Prostate gland (tissue), 2 donors: ENCODE measurements at places on chromosomes 3 and 15. TPM values are rescaled to one million over a fixed set of nuclear protein-coding genes. Genes with fewer than 3 reads are reported as not detected.
A peak's percentile ranks its signal among the peaks of the same experiment; 100 is the strongest.

- DNase-seq: peak; percentile 88
- no peaks in the 10 kb centered on the region for H3K27me3 ChIP-seq
- peak overlapping the region; percentile 94 for H3K27ac ChIP-seq
- H3K4me3 ChIP-seq: peak overlapping the region; percentile 92
- H3K36me3 ChIP-seq: no peaks in the 10 kb centered on the region
Measured at GRCh38 chr3:184133840-184134745, 1.1 kb upstream of the EIF2B5 start.

DNA sequence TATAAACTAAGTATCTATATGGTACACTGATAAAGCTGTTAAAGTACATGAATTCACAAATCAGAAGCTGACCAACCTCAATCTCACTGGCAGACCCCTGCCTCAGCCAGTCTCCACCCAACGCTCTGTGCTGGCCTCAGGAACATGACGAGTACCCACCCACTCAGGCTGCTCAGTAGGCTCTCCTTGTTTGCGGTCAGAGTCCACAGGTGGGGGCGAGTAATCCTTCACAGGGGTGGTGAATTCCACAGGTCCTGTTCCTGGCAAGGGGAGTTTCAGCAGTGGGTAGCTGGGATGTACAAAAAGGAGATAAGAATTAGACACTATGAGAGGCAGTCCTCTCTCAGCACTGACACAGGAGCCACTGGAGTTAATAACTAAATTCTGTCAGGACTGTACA, 40.9 kb downstream of the SCAP start:
- H3K27ac ChIP-seq: no peak overlapping the region
- H3K4me3 ChIP-seq: no peak overlapping the region
- H3K27me3 ChIP-seq: no peaks in the 10 kb centered on the region

DNA sequence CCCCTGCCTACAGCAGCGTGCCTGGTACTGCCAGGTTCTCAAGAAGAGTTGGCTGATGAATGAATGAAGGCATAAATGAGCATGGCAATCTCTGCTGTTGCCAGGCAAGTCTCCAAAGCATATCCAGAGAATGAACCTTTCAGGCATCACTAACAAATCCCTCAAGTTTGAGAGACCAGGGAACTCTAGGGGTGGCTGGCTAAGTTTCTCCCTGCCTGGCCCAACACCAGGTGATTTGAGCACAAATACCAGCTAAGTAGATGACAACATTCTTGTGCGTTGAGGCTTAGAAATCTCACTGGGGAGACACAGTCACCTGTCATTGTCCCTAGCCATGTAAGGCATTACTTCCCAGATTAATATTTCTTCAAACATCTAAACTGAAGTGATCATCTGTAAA, 81.4 kb upstream of the PTX3 start:
- no peaks in the 10 kb centered on the region for H3K4me1 ChIP-seq
- no peak overlapping the region for H3K4me3 ChIP-seq
- H3K27me3 ChIP-seq: no peaks in the 10 kb centered on the region
- DNase-seq: no peak
- no peak overlapping the region for H3K27ac ChIP-seq

DNA sequence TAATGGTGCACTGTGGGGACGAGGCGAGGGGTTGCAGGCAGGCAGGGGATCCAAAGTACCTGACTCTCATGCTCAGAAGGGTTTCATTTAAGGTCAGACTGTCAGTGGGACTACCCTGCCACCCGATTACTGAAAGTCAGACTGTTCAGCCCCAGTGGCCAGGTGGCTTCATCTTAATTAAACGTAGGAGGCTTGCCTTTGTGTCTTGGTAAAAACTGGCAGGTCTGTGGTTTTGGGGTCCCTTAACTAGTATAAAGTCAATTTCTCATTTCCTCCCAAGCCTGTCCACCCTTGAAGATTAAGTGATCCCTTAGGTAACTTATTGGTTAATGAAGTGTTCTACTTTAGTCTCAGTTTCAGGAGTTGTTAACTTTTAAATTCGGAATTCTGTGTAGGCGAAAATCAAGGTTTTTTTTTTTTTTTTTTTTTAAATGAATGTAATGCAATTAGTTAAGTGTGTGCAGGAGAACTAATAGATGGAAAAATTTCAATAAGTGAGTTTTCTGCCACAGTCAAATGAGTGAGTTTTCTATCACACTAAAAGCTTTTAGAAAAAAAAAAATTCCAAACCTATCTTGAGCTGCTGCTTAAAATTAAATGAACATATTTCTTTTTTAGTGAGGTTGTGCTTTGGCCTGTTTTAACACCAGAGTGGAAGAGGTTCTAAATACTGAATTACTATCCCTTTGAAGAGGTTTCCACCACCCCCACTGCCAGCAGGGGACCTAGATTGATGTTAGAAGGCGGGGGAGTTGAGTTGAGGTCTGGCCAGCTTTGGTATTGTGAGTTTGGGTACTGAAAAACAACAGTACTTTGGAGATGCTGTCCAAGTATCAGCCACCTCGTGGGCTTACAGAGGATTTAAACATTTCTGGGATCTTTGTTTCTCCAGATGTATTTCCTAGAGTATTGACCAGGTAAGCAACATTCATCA, 15.2 kb downstream of the ITPR1 start:
- no peak overlapping the region for H3K4me3 ChIP-seq
- H3K36me3 ChIP-seq: no peaks in the 10 kb centered on the region
- no peaks in the 10 kb centered on the region for H3K27me3 ChIP-seq

- no peaks in the 10 kb centered on the region for H3K4me1 ChIP-seq
- H3K27ac ChIP-seq: no peak overlapping the region
- H3K36me3 ChIP-seq: no peaks in the 10 kb centered on the region
- no peaks in the 10 kb centered on the region for H3K27me3 ChIP-seq
- DNase-seq: no peak
- no peak overlapping the region for H3K4me3 ChIP-seq
Measured at GRCh38 chr3:197896421-197896820, 53.6 kb upstream of the RPL35A start.

- no peak for DNase-seq
- no peaks in the 10 kb centered on the region for H3K4me1 ChIP-seq
- H3K27ac ChIP-seq: no peak overlapping the region
- no peaks in the 10 kb centered on the region for H3K27me3 ChIP-seq
Measured at GRCh38 chr15:83971992-83972391, 263.6 kb upstream of the GOLGA6L4 start.

GRCh38 chr3:185093116-185093515, 59.7 kb downstream of the C3orf70 start:
- no peaks in the 10 kb centered on the region for H3K4me1 ChIP-seq
- no peak overlapping the region for H3K27ac ChIP-seq
- H3K36me3 ChIP-seq: no peaks in the 10 kb centered on the region
- H3K27me3 ChIP-seq: no peaks in the 10 kb centered on the region

- no peak for DNase-seq
- H3K36me3 ChIP-seq: no peaks in the 10 kb centered on the region
- peak overlapping the region; percentile 73 for H3K4me3 ChIP-seq
Measured at GRCh38 chr15:96333131-96334016, 2.9 kb downstream of the NR2F2 start.

GRCh38 chr15:58361273-58361759, 70.5 kb upstream of the LIPC start:
- H3K27me3 ChIP-seq: no peaks in the 10 kb centered on the region
- H3K4me1 ChIP-seq: no peaks in the 10 kb centered on the region
- DNase-seq: no peak
- H3K36me3 ChIP-seq: no peaks in the 10 kb centered on the region

GRCh38 chr3:67739851-67740250, 85.4 kb upstream of the SUCLG2 start:
- H3K36me3 ChIP-seq: no peaks in the 10 kb centered on the region
- no peaks in the 10 kb centered on the region for H3K4me1 ChIP-seq
- no peaks in the 10 kb centered on the region for H3K27me3 ChIP-seq
- DNase-seq: no peak
- H3K27ac ChIP-seq: no peak overlapping the region

DNA sequence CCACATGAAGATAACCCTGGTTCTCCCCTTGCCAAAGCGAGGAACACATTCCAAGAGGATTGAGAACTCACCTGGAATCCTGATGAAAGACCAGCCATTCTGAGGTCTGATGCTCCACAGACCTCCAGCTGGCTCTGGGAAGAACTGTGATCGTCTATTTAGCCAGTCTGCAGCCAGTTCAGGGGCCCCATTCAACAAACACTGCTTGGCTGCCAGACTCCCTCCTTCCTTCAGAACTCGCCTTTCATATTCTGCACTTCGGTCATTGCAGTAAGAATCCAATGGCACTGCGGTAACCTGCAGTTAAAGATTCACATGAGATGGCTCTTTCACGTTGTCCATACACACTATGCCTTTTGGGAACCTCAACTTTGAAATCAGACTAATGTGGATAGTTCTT, 67.6 kb downstream of the CHAC1 start:
- no peaks in the 10 kb centered on the region for H3K36me3 ChIP-seq
- no peaks in the 10 kb centered on the region for H3K27me3 ChIP-seq
- DNase-seq: no peak
- H3K4me3 ChIP-seq: no peak overlapping the region

DNA sequence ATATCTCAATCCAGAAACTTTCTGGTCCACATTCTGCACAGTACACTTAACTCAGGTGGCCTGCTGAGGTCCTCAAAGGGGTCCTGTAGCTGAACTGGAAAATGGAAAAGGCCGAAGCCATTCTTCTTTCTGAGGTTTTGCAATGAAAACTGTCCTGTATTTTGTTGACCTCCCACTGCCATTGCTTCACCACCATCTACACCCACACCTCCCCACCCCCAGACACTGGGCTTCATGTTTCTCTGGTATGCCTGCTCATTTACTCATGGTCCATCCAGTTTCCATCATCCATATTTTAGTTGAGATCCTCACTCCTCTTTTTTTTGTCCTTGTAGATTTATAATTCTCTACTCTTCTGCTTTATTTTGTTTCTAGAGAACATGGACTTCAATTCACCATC, 115.7 kb upstream of the SLC24A5 start:
- H3K27me3 ChIP-seq: no peaks in the 10 kb centered on the region
- DNase-seq: no peak
- no peak overlapping the region for H3K27ac ChIP-seq

GRCh38 chr15:53658827-53659555, 100.5 kb downstream of the WDR72 start:
- no peak overlapping the region for H3K4me3 ChIP-seq
- H3K36me3 ChIP-seq: no peaks in the 10 kb centered on the region
- no peak for DNase-seq
- H3K4me1 ChIP-seq: no peaks in the 10 kb centered on the region
- no peaks in the 10 kb centered on the region for H3K27me3 ChIP-seq

- H3K4me3 ChIP-seq: no peak overlapping the region
- DNase-seq: no peak
- no peaks in the 10 kb centered on the region for H3K4me1 ChIP-seq
- H3K27me3 ChIP-seq: no peaks in the 10 kb centered on the region
- no peaks in the 10 kb centered on the region for H3K36me3 ChIP-seq
Measured at GRCh38 chr3:98726084-98726483, 37.1 kb upstream of the ST3GAL6 start.

DNA sequence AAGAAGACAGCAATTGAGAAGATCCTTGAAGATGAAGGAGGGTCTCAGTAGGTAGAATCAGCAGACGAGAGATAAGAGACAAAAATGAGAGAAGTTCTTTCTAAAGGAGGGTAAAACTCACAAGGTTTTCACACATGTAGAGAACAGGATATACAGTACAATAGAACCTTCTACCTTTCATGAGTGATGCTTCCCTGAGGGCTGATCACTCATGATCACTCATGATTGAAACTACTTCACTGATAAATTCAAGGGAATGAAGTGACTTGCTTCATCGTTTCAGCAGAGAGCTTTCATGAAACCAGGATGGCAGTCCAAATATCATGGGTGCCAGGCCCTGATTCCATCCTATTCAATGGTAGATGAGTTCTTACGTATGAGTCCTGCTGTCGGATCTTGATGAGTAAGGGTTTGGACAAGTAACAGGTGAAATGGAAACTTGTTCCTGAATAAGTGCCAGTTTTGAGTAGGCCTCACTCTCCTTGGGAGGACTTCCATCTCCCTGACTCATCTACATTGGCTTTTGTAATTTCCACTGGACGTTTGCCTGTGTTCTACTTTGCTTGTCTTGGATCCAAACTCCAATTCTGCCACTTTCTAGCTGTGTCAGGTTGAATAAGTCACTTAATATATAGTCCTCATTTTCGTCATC, 9.6 kb upstream of the CLDN16 start:
- no peaks in the 10 kb centered on the region for H3K36me3 ChIP-seq
- no peak overlapping the region for H3K4me3 ChIP-seq
- DNase-seq: peak; percentile 75
- no peaks in the 10 kb centered on the region for H3K4me1 ChIP-seq
- H3K27ac ChIP-seq: no peak overlapping the region
- no peaks in the 10 kb centered on the region for H3K27me3 ChIP-seq

- H3K36me3 ChIP-seq: no peaks in the 10 kb centered on the region
- H3K4me3 ChIP-seq: no peak overlapping the region
- DNase-seq: no peak
- no peaks in the 10 kb centered on the region for H3K4me1 ChIP-seq
Measured at GRCh38 chr3:16484984-16485383, 28.5 kb downstream of the RFTN1 start.

- H3K36me3 ChIP-seq: no peaks in the 10 kb centered on the region
- no peaks in the 10 kb centered on the region for H3K4me1 ChIP-seq
- no peak overlapping the region for H3K27ac ChIP-seq
Measured at GRCh38 chr3:45473841-45474240, 85.5 kb downstream of the LARS2 start.

- no peaks in the 10 kb centered on the region for H3K4me1 ChIP-seq
- no peaks in the 10 kb centered on the region for H3K36me3 ChIP-seq
- no peak overlapping the region for H3K27ac ChIP-seq
- no peaks in the 10 kb centered on the region for H3K27me3 ChIP-seq
Measured at GRCh38 chr3:85297291-85297690, 338.5 kb downstream of the CADM2 start.

The ST3GAL6 gene
- 10.6 TPM for total RNA-seq

The AP3B2 gene
- total RNA-seq: 5.4 TPM

The GNAT1 gene
- total RNA-seq: not detected

The PDCD7 gene
- total RNA-seq: 30.8 TPM

The NXPE3 gene
- 7.8 TPM for total RNA-seq

The MST1R gene
- 5.5 TPM for total RNA-seq

The FURIN gene
- 92.8 TPM for total RNA-seq

The GOLGA8T gene
- not detected for total RNA-seq

The ASB14 gene
- total RNA-seq: not detected

The CLEC3B gene
- total RNA-seq: 16.0 TPM

The ZNF501 gene
- total RNA-seq: 9.7 TPM

The POLQ gene
- total RNA-seq: 1.0 TPM

The ISG20 gene
- 6.9 TPM for total RNA-seq

The SEMA3B gene
- 8.7 TPM for total RNA-seq

The CLDN11 gene
- 11.8 TPM for total RNA-seq

The SAMMSON gene
- 0.14 TPM for total RNA-seq

The MEIS2 gene
- total RNA-seq: 53.4 TPM

The PLSCR5 gene
- total RNA-seq: not detected

The OIP5 gene
- total RNA-seq: 4.6 TPM

The AGTR1 gene
- 3.3 TPM for total RNA-seq

The TNIK gene
- total RNA-seq: 5.6 TPM

The ZNF148 gene
- total RNA-seq: 26.9 TPM

The LRRIQ4 gene
- not detected for total RNA-seq

The PIF1 gene
- total RNA-seq: 9.8 TPM
